Astrocyte (in vitro differentiated cells and primary cell): ENCODE measurements at places on chromosomes 4 and X. TPM values are rescaled to one million over a fixed set of nuclear protein-coding genes. Genes with fewer than 3 reads are reported as not detected.

DNA sequence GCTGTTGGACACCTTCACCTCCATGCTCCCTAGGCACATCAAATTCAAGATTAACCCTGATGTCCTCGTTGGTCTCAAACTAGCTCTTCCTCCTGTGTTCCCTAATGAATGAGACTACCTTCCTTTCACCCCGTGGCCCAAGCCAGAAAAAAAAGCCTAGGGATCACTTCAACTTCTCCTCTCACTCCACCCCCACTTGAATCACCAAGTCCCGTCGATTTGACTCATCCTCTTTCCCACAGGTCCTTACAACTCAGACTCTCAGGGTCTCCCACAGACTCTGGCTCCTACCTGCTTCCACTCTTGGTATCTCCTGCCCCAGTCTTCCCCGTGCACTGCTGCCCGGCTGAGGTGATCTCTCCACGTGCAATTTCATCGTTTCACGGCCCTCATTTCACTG lies 8.5 kb downstream of the SLC25A43 start:
- DNase-seq: peak; percentile 27

DNA sequence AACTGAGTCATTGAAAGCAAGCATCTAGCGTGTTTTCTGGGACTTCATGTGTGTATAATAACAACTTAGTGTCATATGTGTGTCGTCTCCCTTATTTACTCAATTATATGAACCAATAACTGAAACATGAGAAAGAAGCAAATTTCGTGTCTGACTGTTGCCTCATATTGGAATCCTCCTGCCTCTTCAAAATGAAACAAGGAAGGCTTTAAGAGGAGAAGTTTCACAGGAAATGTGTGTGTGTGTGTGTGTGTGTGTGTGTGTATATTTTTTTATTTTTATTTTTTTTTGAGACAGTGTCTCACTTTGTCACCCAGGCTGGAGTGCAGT lies 145.8 kb upstream of the SFRP2 start:
- DNase-seq: no peak

SLC9B1 gene
- 0.16 and 0.36 TPM in 2 replicates for total RNA-seq

DNA sequence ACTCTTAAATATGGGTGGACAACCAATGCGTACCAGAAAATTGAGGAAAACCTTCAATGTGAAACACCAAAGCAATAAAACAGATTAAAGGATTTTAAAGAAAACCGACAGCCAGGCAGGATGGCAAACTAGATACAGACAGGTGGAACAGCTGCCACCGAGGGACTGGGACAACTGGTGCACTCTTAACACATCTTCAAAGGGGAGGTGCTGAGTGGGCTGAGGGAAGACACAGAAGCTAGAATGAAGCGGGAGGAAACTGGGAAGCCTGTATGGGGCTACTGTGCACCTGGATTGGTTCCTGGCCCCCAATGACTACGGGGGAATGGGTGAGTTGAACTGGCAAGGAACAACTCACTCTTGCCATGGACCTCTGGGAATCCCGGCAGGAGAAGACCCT lies 20.7 kb downstream of the ZNF280C start:
- no peak for DNase-seq

GRIA2 gene
- total RNA-seq: not detected in 2 replicates

OTOP1 gene
- not detected in 2 replicates for total RNA-seq

RAB40AL gene
- total RNA-seq: 0.25 TPM in 1 of 2 replicates, not detected in the other

DNA sequence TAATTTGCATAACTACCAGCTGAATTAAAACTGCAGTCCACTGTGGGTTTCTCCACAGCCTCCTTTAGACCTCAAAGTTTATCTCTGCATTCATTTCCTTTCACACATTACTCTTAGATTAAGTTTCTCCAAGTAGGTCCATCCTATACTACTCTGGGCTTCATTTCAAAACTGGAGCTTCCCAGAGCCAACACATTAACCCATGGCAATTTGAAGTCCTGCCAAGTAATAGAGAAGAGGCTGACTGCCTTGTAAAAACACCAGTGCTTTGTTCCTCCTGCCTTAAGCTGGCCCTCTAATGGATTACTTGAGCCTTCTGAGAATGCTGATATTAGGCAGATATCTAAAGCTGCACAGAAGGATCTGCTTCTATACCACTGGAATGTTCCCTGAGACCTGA lies 997.2 kb upstream of the SLIT2 start:
- peak; percentile 60 for DNase-seq

UCHL1 gene
- total RNA-seq: 1,149 and 1,154 TPM in 2 replicates

GRCh38 chr4:104235967-104236366 lies 258.7 kb downstream of the CXXC4 start:
- no peak for DNase-seq

- peak; percentile 13 for DNase-seq
These were observed 96.4 kb downstream of the ATP8A1 start for GRCh38 chr4:42560467-42560861.

SPANXN4 gene
- total RNA-seq: not detected in 2 replicates

NEXMIF gene
- 0.48 TPM in 2 replicates for total RNA-seq

- peak; percentile 61 for DNase-seq
These were observed 177.9 kb downstream of the CBR4 start for GRCh38 chr4:168831919-168832762.

CHIC1 gene
- total RNA-seq: 9.5 and 11.9 TPM in 2 replicates

DNA sequence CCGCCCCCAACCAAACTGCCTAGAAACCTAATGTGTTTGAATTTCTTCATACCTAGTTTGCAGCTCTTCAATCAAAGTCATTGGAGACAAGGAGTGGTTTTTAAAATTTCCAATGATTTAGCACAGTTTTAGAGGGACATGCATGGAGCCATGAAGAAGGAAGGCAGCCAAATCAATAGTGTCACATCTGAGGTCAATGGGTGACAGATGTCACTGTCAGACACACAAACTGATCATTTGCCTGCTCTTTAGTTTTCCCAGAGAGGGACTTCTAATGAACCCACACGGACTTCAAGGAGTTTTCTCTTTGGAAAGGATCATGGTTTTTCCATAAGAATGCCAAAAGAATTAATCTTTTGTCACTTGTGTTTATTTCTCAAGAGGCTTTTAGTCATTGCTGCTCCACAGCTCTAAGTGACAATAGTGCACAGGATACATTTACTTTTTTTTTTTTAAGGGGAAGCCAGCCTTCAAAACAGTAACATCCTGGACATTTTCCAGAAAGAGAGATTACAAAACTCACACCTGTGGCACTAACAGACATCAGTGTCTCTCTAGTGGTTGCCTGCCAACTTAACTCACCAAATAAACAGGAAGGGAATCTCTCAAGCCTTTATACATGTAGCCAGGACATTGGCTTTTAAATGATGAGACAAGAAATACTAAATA lies 251.1 kb upstream of the DIAPH2 start:
- no peak for DNase-seq

DNA sequence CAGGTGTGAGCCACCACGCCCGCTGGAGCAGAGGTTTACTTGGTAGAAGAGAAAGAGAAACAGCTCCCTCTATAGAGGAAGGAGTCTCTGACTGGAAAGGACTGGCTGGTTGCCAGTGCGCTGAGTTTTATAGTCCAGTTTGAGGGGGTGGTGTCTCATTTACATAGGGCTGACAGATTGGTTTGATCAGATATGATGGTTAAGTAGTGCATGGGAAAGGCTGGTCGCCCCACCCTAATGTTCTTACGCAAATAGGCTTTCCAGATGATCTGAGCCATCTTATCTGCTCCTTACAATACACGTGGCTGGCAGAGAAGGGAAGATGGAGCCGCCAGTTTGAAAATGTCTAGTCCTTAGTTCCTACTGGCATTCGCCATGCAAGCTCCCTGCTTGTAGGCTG lies 439.5 kb downstream of the NAF1 start:
- no peak for DNase-seq

DNA sequence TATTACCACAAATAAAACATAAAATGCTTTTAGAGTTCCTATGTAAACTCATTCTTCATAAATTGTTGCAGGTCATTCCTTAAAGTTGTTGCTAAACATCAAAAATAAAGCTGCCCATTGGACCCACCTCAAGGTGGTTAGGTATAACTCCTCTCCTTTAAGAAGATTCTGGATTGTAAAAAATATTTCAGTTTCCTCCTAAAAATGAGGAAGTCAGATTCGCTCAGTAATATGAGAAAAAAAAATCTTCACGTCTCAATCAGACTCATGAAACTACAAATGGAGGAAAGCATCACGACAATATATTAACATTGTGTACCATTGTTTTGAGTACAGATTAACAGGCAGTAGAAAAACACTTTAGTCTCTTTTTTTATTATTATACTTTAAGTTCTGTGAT lies 105.9 kb downstream of the DDX60 start:
- DNase-seq: no peak

ANOS1 gene
- 10.0 and 15.3 TPM in 2 replicates for total RNA-seq

TMEM156 gene
- 0.59 and 1.1 TPM in 2 replicates for total RNA-seq

DNA sequence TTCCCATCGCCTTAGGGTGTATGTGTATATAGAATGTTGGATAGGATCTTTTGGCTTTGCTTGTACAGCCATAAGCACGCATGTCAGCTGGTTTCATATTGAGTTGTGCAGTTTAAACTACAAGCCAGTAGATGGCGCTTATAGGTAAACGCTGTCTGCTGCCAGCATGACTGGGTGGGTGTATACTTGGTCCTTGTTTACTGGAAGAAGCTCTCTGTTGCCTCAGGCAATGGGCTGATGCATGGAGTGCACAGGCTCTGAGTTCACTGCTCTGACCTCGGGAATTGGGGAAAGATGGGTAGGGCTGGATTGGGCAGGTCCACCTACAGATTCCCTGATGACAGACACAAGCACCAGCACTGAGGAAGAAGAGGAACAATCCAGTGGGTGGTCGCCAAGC lies 831.5 kb downstream of the STIM2 start:
- DNase-seq: peak; percentile 3

DNA sequence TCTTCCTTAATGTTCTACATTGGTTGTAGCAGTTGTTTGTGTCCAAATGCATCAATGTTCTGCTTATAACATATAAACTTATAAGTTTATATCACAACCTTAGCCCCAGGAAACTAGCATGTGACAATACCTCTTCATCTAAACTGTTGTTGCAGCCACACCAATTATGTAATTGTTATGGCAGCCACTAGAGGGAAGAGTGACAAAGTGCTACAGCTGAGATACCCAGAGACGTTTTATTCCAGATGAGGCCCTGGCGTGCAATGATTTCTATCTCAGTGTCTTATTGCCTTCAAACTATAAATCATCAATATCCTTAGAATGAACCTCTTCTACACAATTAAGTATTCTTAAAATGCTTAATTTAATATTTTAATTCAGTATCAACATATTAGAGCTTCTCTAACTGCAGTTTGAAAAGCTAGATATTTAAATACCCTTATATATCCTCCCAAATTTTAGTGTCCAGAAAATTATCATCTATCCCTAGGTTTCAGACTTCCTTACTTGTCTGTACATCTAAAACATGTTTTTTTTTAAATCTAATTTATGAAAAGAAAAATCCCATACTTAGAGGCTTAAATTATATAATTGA lies 171.6 kb downstream of the PCDH10 start:
- DNase-seq: peak; percentile 11

DNA sequence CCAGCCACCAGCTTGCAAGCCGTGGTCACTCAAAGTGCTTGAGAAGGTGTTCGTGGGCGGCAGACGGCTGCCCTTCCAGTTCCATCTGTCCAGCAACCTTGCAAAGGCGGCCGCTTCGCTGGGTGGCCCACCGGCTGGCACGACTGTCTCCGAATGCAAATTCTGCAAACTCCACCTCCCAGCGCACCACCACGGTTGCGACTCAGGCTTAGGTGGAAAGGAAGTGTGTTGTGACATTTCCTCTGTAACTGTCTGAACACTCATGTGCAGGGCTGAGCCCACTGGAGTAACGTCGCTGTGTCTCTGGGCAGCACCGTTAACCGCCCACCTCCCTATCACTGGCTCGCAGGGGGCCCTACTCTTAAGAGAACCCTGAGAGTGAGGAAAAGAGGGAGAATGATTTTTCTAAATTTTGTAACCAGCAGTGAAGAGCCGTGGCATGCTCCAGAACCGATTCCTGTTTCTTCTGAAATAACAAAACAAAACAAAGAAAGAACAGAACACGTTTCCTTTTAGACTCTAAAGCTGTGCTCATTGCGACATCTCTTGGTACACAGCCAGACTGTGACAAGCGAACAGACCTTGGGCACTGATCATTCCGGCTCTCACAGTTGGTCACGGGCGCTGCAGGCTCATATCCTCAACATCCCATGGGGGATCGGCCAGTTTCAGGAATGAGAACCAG lies at the start of gene P2RY8:
P2RY8 (minus strand) TSS at position 155 of the 685 bp plus-strand sequence. CDS start 70,627 bp downstream, outside the sequence.
- no peak for DNase-seq
